Activated T-helper 17 cell treated with anti-CD3 and anti-CD28 coated beads, Interleukin-2, amount 50 U/mL, for 72 hours (primary cell): ENCODE measurements at places on chromosomes 11 and 22.
A peak's percentile ranks its signal among the peaks of the same experiment; 100 is the strongest.

DNA sequence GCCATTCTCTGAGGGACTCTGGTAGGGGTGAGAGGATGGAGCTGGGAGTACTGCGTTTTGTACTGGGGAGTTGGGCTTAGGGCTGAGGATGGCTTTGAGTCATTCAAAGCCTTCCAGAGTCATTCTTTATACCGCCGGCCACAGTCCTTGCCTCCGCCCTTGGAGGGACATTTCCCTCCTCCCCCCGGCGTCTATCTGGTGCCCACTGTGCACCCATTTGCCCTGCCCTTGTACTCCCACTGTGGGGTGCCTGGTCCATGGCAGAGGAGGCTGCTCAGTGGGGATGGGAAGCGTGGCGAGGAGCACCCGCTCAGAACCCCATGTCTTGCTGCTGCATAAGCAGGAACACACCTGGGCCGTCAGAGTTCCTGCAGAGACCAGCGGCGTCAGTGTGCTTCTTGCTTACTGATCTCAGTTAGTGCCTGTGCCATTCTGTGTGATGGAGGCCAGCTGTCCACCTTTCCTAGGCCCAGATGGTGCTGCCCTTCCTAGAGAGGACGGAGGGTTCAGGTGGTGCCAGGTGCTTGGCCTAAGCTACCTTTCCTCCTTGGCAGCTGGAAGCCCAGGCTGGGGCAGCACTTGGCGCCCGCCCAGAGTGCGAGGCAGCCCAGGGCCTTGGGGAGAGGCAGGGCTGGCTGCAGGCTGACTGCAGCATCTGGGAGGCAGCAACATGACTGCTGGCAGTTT lies 23.3 kb upstream of the TMEM191C start:
- no peak for ATAC-seq

GRCh38 chr11:794766-795633 lies 3.1 kb downstream of the SLC25A22 start:
- ATAC-seq = no peak

DNA sequence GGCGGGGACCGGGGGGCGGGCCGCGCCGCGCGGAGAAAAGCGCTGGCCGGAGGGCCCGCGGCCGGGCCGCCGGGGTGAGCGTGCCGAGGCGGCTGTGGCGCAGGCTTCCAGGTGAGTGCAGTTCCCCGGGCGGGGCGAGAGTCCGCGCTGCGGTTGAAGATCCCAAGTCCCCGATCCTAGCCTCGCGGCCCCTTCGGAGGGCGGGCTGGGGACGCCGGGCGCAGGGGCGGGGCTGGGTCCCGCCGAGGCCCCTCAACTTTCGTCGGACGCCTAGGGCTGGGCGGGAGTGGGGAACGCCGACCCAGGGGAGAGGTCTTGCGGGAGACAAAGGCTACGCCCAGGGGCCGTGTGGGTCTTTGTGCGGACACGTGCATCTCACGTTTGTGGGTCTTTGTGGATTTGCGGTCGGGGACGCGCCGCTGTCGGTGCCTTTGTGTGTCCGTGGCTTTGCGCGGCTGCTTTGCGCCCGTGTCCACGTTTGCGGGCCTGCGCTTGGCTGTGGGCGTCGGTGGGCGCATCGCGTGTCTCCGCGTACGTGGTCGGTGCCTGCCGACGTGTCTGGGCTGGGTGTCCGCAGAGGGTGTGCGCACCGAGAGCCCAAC lies at the start of gene TSKU:
Gene TSKU (plus strand): TSS at position 63 of the 602 bp plus-strand sequence. CDS start 12,261 bp downstream, outside the sequence.
- no peak for ATAC-seq

- ATAC-seq = no peak
Measured at GRCh38 chr11:60810569-60810968, 25.4 kb downstream of the MS4A10 start.

GRCh38 chr11:117219455-117219854 lies 12.4 kb downstream of the PCSK7 start:
- no peak for ATAC-seq

DNA sequence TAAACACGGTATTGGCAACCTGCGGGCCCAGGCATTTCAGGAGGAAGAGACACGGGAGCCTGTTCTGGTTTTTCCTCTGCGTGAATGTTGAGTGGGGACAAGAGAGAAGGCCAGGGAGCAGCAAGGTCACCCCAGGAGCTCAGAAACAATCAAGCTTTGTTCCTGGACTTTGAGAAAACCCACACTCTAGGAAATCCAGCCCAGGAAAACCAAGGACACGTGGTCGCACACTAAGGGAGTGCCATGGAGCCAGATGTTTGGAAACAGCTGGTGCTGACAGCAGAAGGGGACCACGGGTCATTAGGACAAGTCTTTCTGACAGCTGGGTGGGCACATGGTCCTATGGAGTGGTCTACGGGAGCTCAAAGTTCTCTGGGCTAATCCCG lies 44.1 kb downstream of the MYH9 start:
- no peak for ATAC-seq

- ATAC-seq = no peak
Measured at GRCh38 chr11:60183591-60184205, 815 bp upstream of the MS4A6A start.

DNA sequence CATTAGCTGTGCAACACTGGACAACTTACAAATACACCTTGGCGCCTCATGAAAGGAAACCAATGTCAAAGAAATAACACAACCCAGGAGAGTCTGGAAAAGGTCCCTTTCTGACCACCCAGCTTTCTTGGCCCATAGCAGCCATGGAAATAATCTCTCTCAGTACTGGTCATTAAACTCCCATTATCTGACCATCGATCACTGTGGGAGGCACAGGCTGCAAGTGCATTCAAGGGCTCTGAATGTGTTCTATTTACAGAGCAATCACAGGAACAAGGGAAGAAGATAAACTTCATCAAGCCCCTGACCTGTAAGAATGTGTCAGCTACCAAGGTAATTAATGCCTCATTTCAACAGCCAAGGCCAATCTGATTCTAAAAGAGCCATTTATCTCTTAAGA lies 40.1 kb downstream of the CTSC start:
- ATAC-seq = no peak

GRCh38 chr11:9799886-9800285 lies 136.0 kb downstream of the SWAP70 start:
- no peak for ATAC-seq

GRCh38 chr11:26618441-26618840 lies 46.4 kb upstream of the MUC15 start:
- ATAC-seq = no peak

- ATAC-seq = no peak
Measured at GRCh38 chr11:108034952-108035351, 26.3 kb downstream of the CUL5 start.

DNA sequence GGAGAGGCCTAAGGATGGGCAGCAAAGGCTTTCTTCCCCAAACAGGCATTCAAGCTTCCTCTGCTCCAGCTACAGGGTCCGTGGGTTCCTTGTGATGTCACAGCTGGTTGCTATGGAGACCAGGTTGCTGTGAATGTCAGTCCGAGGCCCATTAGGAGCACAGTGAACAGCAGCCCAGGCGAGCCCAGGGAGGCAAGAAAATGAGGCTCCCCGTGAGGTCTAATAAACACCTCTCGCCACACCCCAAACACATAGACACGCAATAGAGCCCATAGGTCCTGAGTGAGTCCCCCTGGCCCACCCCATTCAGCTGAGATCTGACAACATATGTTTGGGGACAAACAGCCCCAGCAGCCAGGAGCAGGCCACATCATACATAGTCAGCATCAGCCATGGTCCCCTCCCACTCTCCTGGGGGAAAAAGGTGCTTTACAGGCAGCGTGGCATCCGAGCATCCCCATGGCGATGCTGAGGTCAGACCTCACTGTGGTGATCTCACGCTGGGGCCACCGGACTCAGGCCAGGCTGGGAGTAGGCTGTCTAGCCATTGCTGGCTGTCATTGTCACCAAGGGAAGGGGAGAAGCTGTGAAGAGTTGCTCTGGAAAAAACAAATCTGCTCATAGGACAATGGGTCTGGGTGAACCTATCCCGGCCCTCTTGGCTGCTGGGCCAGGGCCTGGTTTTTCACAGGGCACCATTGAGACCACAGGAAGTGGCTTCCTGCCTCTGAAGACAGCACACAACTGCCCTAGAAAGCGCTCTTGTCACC lies 23.1 kb upstream of the TP53I11 start:
- ATAC-seq = peak; percentile 16

DNA sequence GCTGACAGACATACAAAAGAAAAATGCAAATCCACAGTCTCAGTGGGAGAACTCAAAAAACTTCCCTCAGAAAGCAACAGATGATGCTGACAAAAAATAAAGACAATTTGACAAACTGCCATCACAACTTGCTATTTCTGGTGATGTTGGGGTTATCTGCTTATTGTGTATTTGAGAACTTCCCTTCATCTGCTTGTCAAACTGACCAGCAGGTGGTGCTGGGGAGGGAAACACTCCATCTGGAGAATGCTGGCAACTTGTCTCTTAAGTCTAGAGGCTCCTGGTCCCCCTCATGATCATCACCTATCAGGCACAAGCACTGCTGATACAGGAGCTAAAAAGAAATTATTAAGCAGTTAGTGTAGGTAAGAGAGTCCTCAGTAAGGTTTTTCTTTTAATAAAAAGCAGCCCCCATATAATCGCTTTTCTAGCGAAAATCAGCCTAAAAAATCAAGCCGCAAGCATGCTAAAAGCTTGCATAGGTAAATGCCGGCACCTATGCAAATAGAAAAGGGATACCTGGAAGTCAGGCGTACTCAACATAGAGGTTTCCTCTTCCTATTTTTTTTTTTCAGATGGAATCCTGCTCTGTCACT lies 9.8 kb upstream of the FAM111B start:
- peak; percentile 58 for ATAC-seq

GRCh38 chr11:63564784-63565350 lies 1.7 kb upstream of the PLAAT2 start:
- ATAC-seq = no peak

DNA sequence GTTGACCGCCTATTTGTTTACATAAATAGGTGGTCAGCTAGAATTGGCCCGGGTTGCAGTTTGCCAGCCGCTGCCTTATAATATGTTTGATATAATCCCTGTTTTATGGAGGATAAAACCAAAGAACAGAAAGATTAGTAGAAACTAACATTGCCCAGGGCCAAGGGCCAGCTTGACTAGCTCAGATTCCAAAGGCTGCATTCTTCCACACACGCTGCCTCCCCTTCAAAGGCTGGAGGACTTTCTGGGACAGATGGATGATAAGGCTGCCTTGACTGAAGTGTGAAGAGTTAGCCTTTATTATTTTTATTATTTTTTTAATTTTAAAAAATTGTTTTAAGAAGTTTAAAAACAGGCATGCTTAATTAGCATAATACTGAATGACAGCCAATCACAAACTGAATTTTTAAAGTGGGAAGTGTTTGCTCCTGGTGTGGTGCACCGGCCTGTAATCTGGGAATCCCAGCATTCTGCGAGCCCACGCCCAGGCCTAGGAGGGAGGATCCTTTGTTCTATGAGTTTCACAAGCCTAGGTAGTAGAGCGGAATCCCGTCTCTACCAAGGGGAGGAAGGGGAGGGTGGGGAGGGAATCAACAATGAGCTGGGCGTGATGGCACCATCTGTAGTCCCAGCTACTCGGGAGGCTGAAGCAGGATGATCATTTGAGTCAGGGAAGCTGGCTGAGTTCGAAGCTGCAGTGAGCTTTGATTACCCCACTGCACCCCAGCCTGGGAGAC lies 114.9 kb downstream of the NAV2 start:
- no peak for ATAC-seq

DNA sequence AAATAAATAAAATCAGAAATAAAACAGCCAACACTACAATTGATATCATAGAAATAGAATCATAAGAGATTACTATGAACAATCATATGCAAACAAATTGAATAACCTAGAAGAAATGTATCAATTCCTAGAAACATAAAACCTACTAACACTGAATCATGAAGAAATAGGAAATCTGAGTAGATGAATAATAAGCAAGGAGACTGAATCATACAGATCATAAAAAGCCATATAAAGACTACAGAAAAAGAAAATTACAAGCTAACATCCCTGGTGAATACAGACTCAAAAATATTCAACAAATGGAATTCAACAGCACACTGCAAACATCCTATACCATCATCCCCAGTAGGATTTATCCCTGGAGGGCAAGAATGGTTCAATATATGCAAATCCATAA lies 135.6 kb downstream of the SBF2 start:
- peak; percentile 80 for ATAC-seq

- ATAC-seq = no peak
Measured at GRCh38 chr11:11667056-11667455, 45.3 kb upstream of the GALNT18 start.

GRCh38 chr11:126489836-126490660 lies 134.6 kb downstream of the ST3GAL4 start:
- no peak for ATAC-seq

- ATAC-seq = no peak
Measured at GRCh38 chr11:90434858-90435257, 212.0 kb upstream of the CHORDC1 start.

- ATAC-seq = no peak
Measured at GRCh38 chr11:13052130-13052571, 43.0 kb downstream of the RASSF10 start.

DNA sequence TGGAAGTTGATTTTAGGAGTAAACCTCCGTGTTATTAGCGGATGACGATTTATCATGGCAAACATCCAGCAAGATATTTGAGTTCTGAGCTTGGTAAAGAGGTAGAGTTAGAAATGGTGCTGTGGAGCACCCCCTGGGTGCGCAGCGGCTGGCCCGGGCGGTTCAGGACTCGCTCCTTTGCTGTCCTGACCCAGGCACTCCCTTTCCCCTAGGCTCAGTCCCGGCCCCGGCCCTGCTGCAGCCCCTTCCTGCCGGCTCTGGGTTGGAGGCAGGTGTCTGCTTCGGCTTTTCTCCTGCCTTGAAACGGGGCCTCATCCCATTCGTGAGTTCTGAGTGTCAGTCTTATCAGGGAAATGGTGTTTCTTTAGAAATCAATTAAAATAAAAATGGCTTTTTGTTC lies 33.4 kb downstream of the AP2A2 start:
- no peak for ATAC-seq

DNA sequence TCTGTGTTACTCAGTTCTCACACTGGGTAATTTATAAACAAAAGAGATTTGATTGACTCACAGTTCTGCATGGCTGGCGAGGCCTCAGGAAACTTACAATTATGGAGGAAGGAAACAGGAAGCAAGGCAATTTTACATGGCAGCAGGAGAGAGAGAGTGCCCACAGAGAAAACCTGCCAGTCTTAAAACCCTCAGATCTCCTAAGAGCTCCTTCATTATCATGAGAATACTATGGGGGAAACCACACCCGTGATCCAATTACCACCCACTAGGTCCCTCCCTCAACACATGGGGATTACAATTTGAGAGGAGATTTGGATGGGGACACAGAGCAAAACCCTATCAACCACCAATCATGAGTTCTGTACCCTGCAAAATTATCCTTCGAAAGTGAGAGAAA lies 1180.8 kb downstream of the JRKL start:
- no peak for ATAC-seq

- ATAC-seq = no peak
Measured at GRCh38 chr11:17766073-17766359, 31.4 kb downstream of the KCNC1 start.

GRCh38 chr11:99020352-99021225 lies at the start of gene CNTN5:
CNTN5 (plus strand) TSS chr11:99020949.
- peak; percentile 32 for ATAC-seq
